Natural killer cell (primary cell): ENCODE measurements at places on chromosomes 6 and 20. TPM values are rescaled to one million over a fixed set of nuclear protein-coding genes. Genes with fewer than 3 reads are reported as not detected.

The DNAAF9 gene
- total RNA-seq: 4.1 TPM

The TGM3 gene
- total RNA-seq: not detected

The EEF1A2 gene
- total RNA-seq: 0.86 TPM

The TRIM10 gene
- not detected for total RNA-seq

- H3K27me3 ChIP-seq: no peaks in the 10 kb centered on the region
- H3K27ac ChIP-seq: no peak overlapping the region
- H3K36me3 ChIP-seq: peaks cover 6% of the 10 kb centered on the region
- H3K4me1 ChIP-seq: no peaks in the 10 kb centered on the region
Observed at GRCh38 chr6:118501099-118501498, 47.0 kb upstream of the PLN start.

The SCRT2 gene
- total RNA-seq: not detected

DNA sequence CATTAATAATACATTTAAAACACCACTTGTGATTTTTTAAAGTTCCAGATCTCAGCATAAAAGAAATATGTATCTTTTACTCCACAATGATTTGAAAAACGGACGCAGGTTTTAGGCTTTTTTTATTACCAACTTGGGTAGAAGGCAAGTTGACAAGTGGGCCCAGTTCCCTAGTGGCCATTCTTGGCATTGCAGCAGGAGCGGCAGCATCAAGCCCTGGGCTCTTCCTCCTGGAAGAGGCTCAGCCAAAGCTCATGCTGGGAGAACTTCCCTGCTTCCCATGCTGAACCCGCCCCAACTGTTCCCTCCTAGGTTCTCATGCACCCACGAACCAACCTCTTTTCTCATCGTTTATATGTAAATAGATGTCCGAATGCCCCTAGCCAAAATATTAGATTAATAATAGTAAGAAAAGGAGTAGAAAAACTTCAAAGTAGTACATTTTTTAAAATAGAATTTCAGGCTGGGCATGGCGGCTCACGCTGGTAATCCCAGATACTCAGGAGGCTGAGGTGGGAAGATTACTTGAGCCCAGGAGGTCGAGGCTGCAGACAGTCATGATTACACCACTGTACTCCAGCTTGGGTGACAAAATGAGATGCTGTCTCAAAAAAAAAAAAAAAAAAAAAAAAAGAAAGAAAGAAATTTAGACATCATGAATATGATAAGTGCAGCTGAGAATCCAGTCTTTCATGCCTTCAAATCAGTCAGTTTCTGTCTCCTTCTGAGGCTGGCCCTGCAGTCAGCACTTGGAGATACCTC is 18.2 kb upstream of the MYB start:
- H3K4me1 ChIP-seq: peaks cover 2% of the 10 kb centered on the region
- no peak overlapping the region for H3K4me3 ChIP-seq
- H3K27ac ChIP-seq: no peak overlapping the region
- H3K27me3 ChIP-seq: no peaks in the 10 kb centered on the region

DNA sequence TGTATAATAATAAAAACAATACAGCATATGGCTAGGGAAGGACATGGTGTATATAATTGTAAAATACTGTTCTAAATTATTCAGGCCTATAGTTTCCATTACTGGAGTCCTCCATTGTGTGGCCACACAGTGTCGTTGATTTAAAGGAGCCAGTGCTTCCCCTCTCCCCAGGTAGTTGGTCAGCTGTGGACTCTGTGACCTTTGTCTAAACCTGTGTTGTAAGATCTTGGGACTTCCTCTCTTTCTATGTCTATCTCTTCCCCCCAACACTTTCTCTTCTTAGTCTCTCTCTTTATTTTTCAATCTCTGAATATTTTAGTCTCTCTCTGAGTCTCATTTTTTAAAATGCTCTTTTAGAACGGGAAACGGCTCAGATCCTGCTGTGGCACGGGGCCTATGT is 35.6 kb downstream of the BRPF3 start:
- H3K4me1 ChIP-seq: no peaks in the 10 kb centered on the region
- no peak overlapping the region for H3K27ac ChIP-seq
- peaks cover 49% of the 10 kb centered on the region for H3K36me3 ChIP-seq
- no peak overlapping the region for H3K4me3 ChIP-seq

- peak within 1 kb of the TSS; percentile 98 for H3K27ac ChIP-seq
- H3K27me3 ChIP-seq: no peaks in the 10 kb centered on the region
- H3K36me3 ChIP-seq: no peaks in the 10 kb centered on the region
- peaks cover 12% of the 10 kb centered on the region for H3K4me1 ChIP-seq
- no peak for DNase-seq
Observed at GRCh38 chr6:16760516-16761470, at the start of gene ATXN1. TSS of gene ATXN1 (minus strand) at chr6:16761460.

The TSPYL1 gene
- total RNA-seq: 143 TPM

DNA sequence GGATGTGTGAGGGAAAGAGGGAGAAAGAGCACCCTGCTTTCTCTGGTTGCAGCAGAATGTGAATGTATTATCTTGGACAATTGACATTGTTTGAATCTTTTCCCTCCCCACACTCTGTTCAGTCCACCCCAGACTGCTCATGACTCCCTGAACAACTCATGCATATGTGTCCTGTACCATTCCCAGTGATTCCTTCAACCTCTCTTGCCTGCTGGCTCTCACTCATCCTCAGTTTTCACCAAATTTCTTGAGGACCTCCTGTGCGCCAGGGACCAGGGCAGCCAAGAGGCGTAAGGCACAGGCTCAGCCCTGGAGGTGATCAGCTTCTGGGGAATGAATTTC is 5.4 kb downstream of the NOX3 start:
- H3K4me1 ChIP-seq: no peaks in the 10 kb centered on the region
- no peak overlapping the region for H3K4me3 ChIP-seq
- no peak for DNase-seq
- no peaks in the 10 kb centered on the region for H3K27me3 ChIP-seq
- H3K36me3 ChIP-seq: no peaks in the 10 kb centered on the region
- H3K27ac ChIP-seq: no peak overlapping the region

- no peaks in the 10 kb centered on the region for H3K27me3 ChIP-seq
- DNase-seq: no peak
- no peaks in the 10 kb centered on the region for H3K36me3 ChIP-seq
- no peak overlapping the region for H3K4me3 ChIP-seq
- no peaks in the 10 kb centered on the region for H3K4me1 ChIP-seq
Observed at GRCh38 chr20:55953201-55953600, 52.1 kb downstream of the CBLN4 start.

DNA sequence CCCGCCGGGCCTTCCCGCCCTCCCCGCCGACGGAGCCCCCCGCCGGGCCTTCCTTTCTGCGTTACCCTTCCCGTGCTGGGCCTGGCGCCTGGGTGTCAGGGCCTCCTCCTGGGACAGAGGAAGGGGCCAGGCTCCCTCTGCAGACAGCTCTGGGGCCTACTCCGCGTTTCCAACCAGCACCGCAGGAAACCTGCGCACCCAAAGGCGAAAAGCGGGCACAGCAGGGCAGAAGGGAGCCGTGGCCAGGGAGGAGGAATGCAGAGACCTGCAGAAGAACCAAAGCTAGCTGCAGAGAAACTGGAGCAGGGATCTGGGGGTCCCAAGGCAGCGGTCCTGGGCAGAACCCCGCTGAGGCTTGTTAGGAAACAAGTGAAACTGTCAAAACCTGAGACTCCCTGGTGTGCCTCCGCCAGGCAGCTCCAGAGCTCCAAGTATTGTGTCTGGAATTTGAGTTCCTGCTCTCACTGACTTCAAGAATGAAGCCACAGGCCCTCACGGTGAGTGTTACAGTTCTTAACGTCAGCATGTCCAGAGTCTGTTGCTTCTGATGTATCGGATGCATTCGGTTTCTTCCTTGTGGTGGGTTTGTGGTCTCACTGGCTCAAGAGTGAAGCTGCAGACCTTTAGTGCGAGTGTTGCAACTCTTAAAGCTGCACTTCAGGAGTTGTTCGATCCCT is 33.3 kb downstream of the IRF4 start:
- no peak overlapping the region for H3K27ac ChIP-seq
- H3K36me3 ChIP-seq: no peaks in the 10 kb centered on the region
- no peak overlapping the region for H3K4me3 ChIP-seq
- H3K27me3 ChIP-seq: no peaks in the 10 kb centered on the region
- DNase-seq: no peak

The MGME1 gene
- 25.1 TPM for total RNA-seq

DNA sequence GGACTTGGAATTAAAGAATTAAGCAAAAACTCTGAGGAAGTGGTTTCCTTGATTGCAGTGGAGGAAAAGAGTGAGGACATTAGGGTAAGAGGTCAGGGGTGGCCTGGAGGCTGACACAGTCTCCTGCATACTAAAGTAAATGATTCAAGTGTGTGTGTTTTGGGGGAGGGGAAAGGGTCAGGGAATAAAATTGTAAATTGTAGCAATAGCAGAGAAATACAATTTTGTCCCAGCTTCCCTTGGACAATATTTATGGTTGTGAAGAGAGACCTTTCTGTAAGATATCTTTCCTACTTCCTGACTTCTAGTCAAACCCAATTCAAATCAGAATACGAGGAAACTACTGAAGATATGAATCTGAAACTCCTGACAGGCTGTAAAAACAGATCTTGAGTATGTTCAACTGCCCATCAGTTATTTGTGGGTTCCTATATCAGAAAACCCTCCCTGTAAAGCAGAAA is 143.4 kb upstream of the HMGN3 start:
- no peaks in the 10 kb centered on the region for H3K36me3 ChIP-seq

The MAN1A1 gene
- 54.6 TPM for total RNA-seq

The B3GALT4 gene
- 23.1 TPM for total RNA-seq

The CTAGE9 gene
- total RNA-seq: not detected

The SNAP25 gene
- not detected for total RNA-seq

- H3K27ac ChIP-seq: no peak overlapping the region
- no peak for DNase-seq
- H3K4me3 ChIP-seq: no peak overlapping the region
- H3K4me1 ChIP-seq: no peaks in the 10 kb centered on the region
- peaks cover 2% of the 10 kb centered on the region for H3K27me3 ChIP-seq
Observed at GRCh38 chr6:133817460-133818047, 71.4 kb upstream of the TCF21 start.

The NFS1 gene
- 16.0 TPM for total RNA-seq

The PNPLA1 gene
- 3.5 TPM for total RNA-seq

DNA sequence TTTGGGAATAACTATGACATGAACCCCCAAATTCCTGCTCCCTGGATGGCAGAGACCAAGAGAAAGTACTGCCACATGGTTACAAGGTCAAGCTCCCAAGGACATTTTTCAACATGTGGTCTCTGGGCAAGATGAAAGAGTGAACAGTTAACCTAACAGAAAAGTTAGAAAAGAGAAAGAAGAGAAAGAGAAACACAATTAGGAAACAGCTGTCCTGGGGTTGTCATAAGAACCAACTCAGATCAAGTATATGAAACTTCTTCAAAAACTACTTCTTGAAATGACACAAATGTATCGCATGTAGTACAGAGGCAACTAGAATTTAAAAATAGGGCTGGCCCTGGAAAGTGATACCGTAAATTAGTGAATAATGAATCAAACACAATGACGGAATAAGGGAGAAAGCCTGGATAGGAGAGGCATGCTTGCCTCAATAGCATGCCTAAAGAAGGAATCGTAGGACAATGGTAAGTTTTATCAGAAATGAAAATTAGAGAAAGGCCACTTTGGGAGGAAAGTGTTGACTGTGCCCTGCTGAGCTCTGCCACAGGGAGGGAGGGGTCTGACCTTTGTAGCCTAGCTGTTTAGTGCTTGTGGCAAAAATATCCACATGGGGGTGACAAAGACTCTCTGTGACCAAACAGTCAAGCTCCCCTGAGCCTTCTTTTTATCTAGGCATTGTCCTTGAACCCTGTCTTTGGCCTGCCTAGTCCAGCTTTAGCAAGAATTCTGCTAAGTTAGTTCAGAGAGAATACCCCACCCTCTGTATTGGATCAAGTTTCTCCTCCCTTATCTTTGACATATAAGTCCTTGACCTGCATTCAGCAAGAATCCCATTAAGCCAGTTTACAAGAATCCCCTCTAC is 4.3 kb upstream of the DCBLD1 start:
- H3K36me3 ChIP-seq: no peaks in the 10 kb centered on the region
- H3K4me1 ChIP-seq: peaks cover 15% of the 10 kb centered on the region
- no peaks in the 10 kb centered on the region for H3K27me3 ChIP-seq
- no peak overlapping the region for H3K27ac ChIP-seq
- H3K4me3 ChIP-seq: no peak overlapping the region

The PTCRA gene
- not detected for total RNA-seq

GRCh38 chr20:58707770-58708169 is 15.2 kb downstream of the NPEPL1 start:
- DNase-seq: no peak
- no peak overlapping the region for H3K4me3 ChIP-seq
- H3K4me1 ChIP-seq: no peaks in the 10 kb centered on the region
- peaks cover 15% of the 10 kb centered on the region for H3K36me3 ChIP-seq
- H3K27ac ChIP-seq: no peak overlapping the region

The RRAGD gene
- 0.43 TPM for total RNA-seq

- no peak overlapping the region for H3K4me3 ChIP-seq
- H3K4me1 ChIP-seq: no peaks in the 10 kb centered on the region
- H3K27me3 ChIP-seq: no peaks in the 10 kb centered on the region
Observed at GRCh38 chr20:11344939-11345338, 572.8 kb upstream of the BTBD3 start.

The MYLK2 gene
- 0.12 TPM for total RNA-seq

GRCh38 chr6:5339786-5340185 is 78.5 kb downstream of the FARS2 start:
- H3K4me3 ChIP-seq: no peak overlapping the region
- no peaks in the 10 kb centered on the region for H3K27me3 ChIP-seq
- H3K27ac ChIP-seq: no peak overlapping the region
- H3K36me3 ChIP-seq: no peaks in the 10 kb centered on the region
- DNase-seq: no peak

The ANKRD66 gene
- not detected for total RNA-seq

GRCh38 chr6:113854531-113855499 is 2.3 kb upstream of the MARCKS start:
- peak overlapping the region; percentile 50 for H3K27ac ChIP-seq
- H3K36me3 ChIP-seq: no peaks in the 10 kb centered on the region
- H3K4me3 ChIP-seq: peak overlapping the region; percentile 38
- peak; percentile 47 for DNase-seq

GRCh38 chr6:128005009-128005408 is 104.2 kb upstream of the THEMIS start:
- H3K36me3 ChIP-seq: no peaks in the 10 kb centered on the region
- H3K4me3 ChIP-seq: no peak overlapping the region
- no peak for DNase-seq

DNA sequence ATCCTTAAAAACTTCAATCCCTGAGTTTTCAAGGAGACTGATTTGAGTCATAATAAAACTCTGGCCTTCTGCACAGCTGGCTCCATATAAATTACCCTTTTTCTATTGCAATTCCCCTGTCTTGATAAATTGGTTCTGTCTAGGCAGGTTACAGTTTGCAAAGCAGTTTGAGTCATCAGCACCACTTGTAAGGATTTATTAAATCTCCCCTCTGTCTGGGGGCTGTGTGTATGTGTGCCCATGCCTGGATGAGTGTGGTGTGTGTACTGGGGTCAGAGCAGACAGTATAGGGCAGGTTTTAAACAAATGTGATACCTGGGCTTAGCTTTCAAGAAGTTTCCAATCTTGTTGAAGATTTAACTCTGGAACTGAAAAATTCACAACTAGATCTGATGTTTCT is 228.6 kb downstream of the FNDC1 start:
- no peaks in the 10 kb centered on the region for H3K36me3 ChIP-seq
- no peak for DNase-seq
- peaks cover 4% of the 10 kb centered on the region for H3K27me3 ChIP-seq
- H3K4me3 ChIP-seq: no peak overlapping the region

DNA sequence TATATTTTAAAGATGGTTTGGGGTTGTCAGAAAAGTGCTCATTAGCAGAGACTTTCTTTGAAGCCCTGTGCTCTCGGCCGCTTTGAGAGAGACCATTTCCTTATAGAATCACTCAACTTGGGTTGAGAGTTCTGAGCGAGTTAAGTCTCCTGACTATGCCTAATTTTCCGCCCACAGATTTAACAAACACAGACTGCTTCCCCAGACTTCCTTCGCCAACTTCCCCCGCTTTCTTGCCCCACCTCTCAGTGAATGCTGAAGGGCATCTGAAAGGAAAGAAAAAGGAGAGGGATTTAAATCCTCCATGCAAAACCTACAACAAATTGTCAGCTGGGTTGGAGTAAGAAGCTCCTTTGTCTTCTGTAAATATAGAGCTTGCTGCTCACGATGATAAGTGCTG is 224.0 kb downstream of the EYA2 start:
- H3K4me1 ChIP-seq: no peaks in the 10 kb centered on the region
- no peaks in the 10 kb centered on the region for H3K27me3 ChIP-seq
